ENCODE measurements at places on chromosomes 11 and 22.

DNA sequence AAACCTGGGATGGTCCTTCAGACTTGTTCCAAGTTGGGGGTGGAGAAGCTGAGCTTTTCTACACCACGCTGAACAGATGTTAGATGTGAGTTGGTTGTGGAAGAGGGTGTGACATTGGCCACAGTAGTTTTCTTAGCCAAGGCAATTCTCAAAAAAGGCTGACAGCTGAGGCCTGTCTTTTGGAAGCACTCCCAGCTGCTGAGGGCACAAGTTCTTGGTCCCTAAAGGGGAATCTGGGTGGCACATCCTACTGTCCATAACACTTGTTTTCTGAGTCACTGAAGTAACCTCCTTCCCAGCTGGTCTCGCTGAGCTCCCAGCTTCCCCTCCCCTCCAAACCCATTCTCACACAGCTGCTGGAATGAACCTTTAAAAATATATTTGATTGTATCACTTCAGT, 375.7 kb upstream of the KIRREL3 start:
- no peak for DNase-seq

DNA sequence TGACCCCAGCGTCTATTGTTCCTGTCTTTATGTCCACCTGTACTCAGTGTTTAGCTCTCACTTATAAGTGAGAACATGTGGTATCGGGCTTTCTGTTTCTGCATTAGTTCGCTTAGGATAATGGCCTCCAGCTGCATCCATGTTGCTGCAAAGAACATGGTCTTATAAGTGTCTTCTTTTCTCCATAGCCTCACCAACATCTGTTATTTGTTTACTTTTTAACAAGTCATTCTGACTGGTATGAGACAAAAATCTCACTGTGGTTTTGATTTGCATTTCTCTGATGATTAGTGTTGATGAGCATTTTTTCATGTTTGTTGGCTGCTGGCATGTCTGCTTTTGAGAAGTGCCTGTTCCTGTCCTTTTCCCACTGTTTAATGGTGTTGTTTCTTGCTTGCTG, 21.7 kb upstream of the SLN start:
- DNase-seq, result no peak

GRCh38 chr22:35785181-35785923, 67.7 kb downstream of the APOL5 start:
- peak; percentile 36 for DNase-seq

DNA sequence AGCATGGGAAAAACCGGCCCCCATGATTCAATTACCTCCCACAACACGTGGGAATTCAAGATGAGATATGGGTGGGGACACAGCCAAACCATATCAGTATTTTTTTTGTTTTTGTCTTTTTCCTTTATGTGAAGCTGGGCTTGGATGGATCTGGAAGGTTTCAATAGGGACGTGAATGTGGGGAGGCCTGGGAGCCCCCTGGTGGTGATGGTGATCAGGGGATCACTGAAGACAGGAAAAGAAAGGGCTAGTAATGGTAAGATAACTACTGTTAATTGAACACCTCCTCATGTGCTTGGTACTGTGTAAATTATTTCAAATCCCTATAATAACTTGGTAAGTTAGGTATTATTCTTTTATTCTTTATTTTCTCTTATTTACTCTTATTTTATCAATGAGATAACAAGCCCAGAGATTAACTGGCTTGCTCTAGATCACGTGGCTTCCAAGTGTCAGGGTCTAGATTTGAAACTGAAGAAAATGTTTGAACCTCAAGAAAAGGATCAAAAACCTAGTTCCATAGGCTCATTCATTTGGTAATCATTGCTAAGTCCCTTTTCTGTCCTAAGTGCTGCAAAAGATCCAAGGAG, 364.2 kb downstream of the TENM4 start:
- peak; percentile 54 for DNase-seq

DNA sequence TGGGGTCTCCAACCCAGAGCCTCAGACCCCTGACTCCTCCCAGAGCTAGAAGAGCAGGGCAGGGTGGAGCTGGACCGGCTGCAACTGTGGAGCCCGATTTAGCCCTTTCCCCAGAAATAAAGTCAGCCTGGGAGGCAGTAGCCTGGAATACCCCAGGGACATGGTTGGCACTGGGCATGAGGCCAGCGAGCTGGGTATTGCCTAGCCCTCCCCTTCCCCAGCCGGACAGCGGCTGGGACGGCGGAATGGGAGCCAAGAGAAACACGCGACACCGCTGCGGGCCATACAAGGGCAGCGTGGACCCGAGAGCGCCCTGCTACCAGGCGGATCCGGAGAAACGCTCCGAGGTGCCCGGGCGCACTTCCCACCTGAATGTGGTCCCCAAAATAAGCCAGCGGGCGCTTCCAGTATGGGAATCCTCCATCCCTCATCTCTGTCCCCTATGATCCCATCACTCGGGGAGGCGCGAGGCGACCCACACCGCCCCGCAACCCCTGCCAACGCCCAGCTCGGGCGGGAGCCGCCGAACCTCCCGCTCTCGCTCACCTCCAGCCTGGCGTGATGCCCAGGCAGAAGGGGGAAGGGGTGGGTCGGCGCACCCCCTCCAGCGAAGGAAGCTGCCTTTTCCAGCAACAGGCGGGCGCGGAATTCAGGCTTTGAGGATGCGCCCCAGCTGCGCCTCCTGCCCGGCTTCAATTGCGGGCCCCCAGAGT, 758 bp downstream of the MCAM start:
- peak; percentile 63 for DNase-seq

DNA sequence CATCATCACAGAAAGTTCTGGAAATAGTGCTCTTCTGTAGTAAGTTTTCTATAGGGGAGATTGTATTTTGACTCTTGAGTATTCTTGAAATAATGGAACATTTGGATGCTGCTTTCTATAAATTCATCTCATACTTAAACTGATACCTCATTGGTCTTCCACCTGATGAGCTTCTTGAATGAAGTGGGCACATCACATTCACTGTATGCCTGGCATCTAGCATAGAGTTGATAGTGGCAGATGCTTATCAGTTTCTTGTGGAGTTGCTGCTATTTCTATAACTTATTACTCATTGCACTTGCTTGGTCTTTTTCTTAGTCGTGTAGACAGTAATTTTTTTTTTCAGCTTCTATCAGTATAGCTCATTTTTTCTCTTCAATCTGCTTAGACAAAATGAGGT, 5.4 kb downstream of the ATXN10 start:
- no peak for DNase-seq

- no peak for DNase-seq
Observed at GRCh38 chr22:44727709-44728108, 24.7 kb upstream of the ARHGAP8 start.

All from MCF 10A (cell line).